Pons (tissue), 1 donor: ENCODE measurements at places on chromosomes 4 and X.

DNA sequence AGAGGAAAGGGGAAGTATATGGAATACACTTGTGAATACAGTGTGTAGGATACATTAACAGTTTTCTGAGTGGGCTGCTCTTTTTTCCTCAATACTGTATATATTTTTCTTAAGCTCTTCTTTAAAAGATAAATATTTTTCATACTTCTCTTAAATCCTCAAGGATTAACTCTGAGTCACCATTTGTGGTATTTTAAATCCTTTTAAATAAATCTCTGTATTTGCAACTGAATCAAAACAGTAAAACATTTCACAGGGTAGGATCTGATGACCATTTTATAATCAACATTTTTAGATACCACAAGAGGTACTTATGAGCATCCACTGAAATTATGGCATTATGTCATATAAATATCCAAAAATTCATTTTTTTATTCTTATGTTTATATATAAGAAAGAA, 87.6 kb downstream of the GAB1 start:
- no peak for DNase-seq

- no peak for DNase-seq
Measured at GRCh38 chrX:144946666-144947065, 300.6 kb upstream of the SPANXN1 start.

GRCh38 chrX:46916273-46916672, 4.1 kb downstream of the JADE3 start:
- DNase-seq, result no peak

- no peak for DNase-seq
Measured at GRCh38 chr4:32684160-32684559, 1964.0 kb downstream of the PCDH7 start.

DNA sequence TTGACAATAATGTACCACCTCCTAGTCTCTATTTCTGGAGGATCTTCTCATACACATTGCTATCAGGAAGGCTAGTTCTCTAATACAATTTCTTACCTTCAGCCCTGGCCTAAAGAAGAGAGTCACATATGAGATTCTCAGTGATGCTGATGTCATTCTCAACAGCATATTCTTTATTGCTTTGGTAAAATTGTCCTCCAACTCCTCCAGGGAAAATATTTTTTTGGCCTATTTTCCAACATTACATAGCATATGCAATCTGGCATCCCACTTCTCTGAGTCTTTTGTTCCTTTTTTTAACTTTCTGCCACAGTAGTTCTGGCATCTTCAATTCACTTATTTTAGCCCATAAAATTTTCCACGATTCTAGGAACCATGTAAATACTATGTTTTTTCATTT, 2363.1 kb downstream of the ARAP2 start:
- DNase-seq, result no peak

GRCh38 chr4:88975958-88976774, 80.8 kb downstream of the FAM13A start:
- DNase-seq, result no peak

GRCh38 chr4:110104661-110105060, 93.8 kb downstream of the ELOVL6 start:
- DNase-seq, result peak; percentile 88

- DNase-seq, result no peak
Measured at GRCh38 chr4:102692474-102692873, 68.3 kb downstream of the MANBA start.

GRCh38 chr4:137129441-137129840, 402.9 kb downstream of the PCDH18 start:
- no peak for DNase-seq

DNA sequence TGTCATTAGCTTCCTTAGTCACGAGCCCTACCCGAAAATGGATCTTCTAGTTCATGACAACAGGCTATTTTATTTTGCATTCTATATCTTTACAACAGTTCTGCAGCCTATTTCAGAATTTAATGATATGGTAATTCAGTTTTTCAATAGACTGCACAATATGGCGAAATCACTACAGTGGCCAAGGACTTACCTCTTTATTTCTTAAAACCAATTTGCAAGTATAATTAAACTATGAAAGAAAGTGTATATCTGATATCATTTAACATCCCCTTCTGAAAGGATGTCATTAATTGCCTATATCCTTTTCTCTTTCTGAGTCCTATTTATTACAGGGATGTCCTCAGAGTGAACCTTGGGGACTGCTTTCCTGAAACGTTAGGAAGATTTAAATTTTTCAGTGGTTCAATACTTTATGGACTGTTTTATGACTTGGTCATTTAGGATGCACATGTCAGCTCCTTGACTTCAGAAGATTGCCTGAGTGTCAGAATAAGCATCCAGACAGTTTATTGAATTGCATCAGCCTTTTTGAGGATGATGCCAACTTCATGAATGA, 190.8 kb upstream of the GEMIN8 start:
- no peak for DNase-seq

DNA sequence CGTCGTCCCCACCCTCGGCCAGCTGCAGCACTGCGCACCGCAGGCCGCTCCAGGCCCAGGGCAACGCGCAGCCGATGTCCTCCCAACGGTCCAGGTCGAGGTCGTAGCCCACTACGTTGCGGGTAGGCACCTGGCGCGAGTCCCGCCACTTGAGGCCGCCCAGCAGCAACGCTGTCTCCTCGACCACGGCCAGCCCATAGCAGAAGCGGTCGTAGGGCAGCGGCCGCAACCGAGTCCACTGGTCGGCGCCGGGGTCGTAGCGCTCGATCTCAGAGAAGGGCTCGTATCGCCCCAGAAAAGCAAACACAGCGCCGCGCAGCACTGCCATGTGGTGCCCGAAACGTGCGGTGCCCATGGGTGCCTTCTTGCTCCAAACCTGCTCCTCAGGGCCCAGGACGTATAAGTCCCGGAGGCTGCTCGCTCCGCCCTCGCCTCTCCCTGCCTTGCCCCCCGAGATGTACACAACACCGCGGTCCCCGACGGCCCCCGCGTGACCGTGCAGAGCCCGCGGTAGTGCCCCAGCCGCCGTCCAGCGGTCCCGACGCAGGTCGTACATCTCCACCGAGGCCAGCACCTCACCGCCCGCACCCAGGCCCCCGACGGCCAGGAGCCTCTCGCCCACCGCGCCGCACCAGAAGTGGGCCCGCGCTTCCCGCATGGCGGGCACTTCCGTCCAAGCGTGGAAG, 2.1 kb downstream of the KLHL34 start:
- no peak for DNase-seq

- no peak for DNase-seq
Measured at GRCh38 chr4:151263455-151263854, 13.5 kb upstream of the PRSS48 start.

DNA sequence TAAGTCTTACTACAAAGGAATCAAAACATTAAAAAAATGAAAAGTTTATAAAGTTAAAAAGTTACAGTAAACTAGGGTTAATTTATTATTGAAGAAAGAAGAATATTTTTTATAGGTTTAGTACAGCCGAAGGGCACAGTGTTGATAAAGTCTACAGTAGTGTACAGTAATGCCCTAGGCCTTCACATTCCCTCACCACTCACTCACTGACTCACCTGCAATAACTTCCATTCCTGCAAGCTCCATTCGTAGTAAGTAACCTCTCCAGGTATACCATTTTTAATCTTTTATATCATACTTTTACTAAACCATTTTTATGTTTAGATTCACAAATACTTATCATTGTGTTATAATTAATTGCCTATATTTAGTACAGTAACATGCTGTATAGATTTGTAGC, 307.5 kb upstream of the FAM241A start:
- no peak for DNase-seq

DNA sequence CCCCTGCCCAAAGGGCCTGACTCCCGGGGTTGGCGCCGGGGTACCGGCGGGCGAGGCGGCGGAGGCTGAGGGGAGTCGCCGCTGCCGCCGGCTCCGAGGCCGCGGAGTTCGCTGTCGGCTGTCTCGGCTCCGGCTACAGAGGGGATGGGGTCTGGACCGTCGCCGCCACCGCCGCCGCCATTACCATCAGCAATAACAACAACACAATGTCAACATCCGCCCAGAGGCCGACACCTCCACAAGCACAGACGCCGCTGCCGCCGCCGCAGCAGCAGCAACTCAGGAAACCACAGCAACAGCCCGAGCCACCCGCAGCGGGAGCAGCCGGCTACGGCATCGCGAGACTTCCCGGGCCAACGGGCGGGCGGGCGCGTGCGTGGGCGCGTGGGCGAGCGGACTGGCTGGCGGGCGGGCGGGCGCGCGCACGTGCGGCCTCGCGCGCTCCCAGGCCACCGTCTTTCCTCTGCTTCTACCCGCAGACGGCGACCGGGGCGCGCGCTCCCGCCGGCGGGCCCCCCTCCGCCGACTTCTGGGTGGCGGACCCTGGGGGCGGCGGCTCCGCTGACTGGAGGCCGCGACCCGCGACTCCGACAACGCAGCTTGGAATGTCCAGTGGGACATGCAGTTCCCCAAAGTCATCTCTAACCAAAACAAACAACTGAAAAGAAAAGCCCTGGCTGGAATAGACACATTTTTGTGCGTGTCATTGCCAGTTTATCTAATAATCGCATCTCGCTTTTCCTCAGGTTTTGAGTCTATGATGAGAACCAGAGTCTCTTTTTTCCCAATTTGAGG, at the start of gene CHIC2:
TSS of gene CHIC2 (minus strand) at position 289 of the 795 bp plus-strand sequence. CDS start 305 bp downstream, outside the sequence.
- DNase-seq, result peak; percentile 74

GRCh38 chr4:102764901-102765300, 4.1 kb upstream of the MANBA start:
- no peak for DNase-seq

DNA sequence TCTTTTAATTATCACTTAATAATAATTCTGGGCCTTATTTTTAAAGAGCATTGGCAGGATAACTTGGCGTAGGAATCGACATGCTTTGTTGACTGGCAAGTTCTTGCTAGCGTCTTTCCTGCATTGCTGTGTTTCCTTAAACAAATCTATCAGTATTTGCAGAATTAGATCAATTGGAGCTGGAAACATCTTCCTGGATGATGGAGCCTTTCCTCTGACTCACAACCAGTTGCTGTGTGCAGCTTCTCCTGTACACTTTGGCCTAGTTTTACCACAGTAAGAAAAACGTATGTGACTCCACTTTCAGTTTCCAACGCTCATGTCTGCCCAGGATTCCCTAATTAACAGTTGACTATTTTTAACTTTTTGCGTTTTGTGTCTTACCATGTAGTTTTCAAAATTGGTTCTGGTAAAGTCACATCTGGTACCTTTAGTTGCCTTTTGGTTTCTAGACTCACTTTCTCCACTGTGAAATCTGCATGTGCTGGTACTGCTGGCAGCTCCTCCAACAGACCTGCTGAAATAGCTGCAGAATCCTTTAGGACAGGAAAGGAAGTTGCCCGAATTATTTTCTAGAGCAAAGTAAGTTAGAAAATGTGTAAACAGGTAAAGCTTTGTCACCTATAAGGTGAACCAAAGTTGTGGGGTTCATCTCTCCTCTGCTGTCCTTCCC, 553.2 kb upstream of the FAT1 start:
- no peak for DNase-seq

DNA sequence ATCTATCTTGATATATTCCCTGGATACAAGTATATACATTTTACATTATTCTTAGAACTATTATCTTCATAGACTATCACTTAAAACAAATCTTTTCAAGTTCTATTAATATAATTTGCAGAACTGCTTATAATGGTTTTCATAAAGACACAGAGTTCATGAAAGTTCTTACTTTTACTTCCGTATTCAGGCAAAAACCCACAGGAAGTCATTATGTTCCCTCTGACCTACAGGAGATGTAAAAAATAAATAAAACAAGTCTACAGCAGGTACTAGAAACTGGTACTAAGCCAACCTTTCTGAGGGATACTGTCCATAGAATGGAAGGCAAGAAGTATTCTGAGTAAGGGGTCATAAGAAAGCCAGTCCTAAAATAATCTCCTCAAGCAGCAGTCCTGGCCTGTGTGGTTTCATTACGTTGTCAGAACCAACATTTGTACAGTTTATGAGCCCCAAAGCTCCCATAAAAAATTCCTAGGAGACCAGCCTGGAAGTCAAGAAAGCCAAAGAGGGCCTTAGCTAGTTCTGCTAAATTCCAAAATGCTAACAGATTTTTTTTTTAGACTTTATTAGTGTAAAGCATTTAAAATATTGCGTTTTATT, 68.6 kb downstream of the CAMK2D start:
- no peak for DNase-seq

DNA sequence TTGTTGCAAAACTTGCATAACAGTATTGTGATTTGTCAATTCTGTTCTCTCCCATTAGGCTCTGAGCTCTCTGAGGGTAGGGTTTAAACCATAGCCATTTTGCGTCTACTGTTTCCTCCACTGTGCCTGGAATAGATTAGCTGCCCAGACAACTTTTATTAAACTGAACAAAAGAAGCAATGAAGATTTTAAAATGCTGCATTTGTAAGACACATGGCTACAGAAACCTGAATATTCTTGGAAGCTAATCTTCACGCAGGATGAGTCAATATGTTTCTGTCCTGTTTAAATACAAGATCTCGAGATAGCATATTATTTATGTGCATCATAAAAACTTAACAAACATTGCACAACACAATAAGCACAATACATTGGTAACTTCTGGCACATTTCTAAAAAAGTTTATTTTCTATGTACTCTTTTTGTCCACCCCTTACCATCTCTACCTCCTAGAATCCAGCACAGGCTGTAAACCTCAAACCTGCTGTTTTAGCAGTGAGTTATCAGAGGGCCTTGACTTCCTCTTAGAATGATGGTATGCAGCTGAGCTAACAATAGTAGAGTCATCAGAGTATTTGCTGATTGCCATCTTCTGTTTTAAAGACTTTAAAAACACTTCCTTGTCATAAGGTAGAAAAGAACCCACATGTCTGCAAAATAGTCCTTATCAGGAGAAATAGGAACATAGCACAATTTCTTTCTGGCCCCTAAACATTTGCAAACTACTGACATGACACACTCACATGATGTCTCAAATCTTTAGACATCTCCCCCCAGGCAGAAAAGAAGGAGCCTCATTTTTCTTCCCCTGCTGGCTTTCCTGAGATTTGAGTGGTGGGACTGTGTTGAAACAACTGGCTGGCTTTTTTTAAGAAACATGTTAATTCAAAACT, 10.6 kb upstream of the CCNG2 start:
- no peak for DNase-seq

DNA sequence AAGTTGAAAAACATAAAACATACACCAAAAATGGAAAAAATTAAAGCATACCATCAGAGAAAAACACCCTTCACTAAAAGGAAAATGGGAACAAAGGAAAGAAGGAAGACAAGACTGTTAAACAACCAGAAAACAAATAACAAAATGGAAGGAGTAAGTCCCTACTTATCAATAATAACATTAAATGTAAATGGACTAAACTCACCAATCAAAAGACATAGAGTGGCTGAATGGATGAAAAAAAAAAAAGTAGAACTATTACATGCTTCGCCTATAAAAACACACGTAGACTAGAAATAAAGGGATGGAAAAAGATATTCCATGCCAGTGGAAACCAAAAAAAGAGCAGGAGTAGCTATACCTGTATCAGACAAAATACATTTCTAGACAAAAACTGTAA, 19.4 kb upstream of the TMSB15A start:
- no peak for DNase-seq

DNA sequence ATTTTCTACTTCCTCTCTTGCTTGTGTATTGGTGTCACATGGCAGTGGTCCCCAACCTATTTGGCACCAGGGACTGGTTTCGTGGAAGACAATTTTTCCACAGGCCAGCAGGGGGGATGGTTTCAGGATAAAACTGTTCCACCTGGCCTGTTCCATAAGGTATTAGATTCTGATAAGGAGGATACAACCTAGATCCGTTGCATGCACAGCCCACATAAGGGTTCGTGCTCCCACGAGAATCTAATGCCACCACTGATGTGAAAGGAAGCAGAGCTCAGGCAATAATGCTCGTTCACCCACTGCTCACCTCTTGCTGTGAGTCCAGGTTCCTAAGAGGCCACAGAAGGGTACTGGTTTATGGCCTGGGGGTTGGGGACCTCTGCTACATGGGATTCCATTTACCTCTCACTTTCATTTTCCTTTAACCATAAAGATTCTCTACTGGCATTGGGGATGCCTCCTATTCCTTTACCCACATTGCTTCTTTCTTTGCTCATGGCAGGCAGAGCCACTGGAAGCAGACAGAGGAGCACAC, 38.1 kb downstream of the SEC31A start:
- DNase-seq, result no peak
